Stimulated activated CD8-positive, alpha-beta memory T cell treated with anti-CD3 and anti-CD28 coated beads, Interleukin-2, amount 100 ng/mL, for 1 hour (primary cell): ENCODE measurements at places on chromosomes 13 and 19.

DNA sequence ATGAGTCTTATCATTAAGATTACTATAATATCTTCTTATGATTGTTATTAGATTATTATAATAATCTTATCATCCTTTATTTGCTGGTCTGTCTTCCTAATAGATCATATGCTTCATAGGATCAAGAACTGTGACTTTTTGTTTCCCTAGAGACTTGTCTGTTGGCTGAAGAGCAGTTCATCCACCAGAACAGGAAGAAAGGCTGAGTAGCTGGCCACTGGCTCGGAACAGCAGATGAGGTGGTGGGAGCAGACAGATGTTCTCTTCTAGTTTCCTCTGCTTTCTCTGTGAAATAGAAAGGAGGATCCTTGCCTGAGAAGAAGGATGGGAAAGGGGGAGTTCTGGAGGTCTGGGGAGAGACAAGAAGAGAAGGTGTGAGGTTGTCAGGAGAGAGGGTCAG is 120.0 kb downstream of the CCNA1 start:
- DNase-seq: no peak

DNA sequence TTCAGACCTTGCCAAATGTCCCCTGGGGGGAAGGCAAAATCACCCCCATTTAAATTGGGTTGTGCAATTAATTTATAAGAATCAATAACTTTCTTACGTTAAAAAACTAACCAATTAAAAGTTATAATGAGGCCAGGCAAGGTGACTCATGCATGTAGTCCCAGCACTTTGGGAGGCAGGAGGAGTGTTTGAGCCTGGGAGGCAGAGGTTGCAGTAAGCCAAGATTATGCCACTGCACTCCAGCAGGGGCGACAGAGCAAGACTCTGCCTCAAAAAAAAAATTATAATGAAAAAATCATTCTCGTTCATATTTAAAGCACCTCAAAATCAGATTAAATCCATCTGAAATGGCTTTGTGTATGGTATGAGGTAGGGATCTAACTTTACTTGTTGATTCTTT is 18.4 kb upstream of the SIGLEC14 start:
- DNase-seq: no peak

GRCh38 chr13:31674051-31674450 is 65.3 kb upstream of the RXFP2 start:
- DNase-seq: no peak

DNA sequence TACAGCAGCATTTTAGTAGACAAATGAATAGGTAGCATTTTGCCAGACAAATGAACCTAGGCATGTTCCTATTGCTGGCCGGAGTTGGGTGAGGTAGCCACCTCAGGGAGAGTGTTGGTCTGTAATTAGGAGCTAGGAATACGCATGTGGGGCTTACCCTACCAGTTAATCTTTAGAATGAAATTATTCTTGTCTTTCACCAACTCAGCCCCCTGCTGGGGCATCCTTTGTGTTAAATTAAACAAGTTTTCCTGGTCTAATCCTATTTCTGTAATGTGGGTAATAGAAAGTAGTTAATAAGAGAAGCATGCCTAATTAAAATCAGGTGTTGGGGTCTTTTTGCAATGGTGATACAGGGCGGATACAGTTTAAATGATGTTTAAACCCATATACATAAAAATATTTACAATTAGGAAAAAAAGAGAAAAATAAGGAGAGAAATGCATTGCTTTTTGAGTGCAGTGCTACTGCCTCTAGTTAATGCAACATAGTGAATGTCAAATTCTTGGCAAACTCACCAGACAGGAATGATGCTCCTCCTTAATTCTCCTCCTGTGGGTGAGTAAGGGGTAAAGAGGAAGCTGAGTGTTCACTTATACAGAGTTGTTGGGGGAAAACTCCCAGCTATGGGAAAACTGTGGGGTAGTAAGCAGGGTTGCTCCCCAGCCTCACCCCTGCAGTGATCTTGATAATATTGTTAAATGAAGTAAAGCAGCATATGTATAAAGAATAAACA is 276.4 kb upstream of the EDNRB start:
- no peak for DNase-seq

- peak; percentile 1 for DNase-seq
Observed at GRCh38 chr19:37007587-37008220, 70.5 kb upstream of the ZNF420 start.

- no peak for DNase-seq
Observed at GRCh38 chr19:33241091-33241529, 15.5 kb upstream of the SLC7A10 start.

GRCh38 chr13:63024458-63024857 is 1608.8 kb upstream of the PCDH20 start:
- no peak for DNase-seq

GRCh38 chr13:110062077-110062776 is 244.7 kb downstream of the COL4A1 start:
- DNase-seq: no peak

GRCh38 chr13:25085125-25085742 is 10.7 kb upstream of the PABPC3 start:
- DNase-seq: no peak

GRCh38 chr19:3323026-3323425 is 43.4 kb upstream of the NFIC start:
- no peak for DNase-seq

DNA sequence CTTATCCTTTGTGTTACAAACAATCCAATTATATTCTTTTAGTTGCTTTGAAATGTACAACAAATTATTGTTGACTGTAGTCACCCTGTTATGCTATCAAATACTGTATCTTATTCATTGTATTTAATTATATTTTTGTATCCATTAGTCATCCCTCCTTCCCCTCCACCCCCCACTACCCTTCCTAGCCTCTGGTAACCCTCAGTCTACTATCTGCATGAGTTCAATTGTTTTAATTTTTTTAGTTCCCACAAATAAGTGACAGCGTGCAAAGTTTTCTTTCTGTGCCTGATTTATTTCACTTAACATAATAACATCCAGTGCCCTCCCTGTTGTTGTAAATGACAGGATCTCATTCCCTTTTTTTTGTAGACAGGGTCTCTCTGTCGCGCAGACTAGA is 4.5 kb downstream of the SAE1 start:
- DNase-seq: no peak

DNA sequence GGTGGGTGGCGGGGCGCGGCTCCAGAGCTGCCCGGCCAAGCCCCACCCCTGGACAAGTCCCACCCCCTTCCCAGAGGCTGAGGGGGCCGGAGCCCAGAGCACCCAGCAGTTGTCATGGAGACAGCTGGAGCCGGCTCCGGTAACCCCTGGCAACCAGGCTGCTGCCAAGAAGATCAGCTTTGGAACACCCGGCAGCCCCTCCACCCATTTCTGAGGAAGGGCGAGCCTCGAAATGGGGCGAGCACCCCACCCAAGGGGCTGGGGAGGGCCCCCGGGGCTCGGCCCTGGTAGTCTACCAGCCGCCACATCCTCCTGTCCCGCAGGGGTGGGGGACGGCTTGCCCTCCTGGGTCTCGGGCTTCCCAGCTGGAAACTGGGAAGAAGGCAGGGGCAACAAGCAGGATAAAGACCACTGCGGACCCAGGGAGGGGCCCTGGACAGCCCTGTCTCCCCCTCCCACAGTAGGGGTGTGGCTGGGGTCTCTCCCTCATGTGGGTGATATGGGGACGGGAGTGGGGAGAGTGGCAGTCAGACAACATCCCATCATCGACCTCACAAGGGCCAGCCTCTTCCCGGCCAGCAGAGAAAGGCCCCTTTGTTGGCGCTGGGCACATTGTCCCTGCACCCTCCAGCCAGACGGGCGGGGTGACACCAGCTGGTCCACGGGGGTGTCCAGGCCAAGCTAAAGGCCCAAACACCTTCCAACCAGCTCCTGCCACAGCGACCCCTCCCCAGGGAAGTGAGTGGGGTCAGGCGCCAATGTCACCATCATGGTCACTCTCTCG is 1.5 kb downstream of the CERS1 start:
- DNase-seq: no peak

GRCh38 chr13:35714121-35714520 is 237.6 kb upstream of the MAB21L1 start:
- no peak for DNase-seq

GRCh38 chr19:866769-867300 is 7.4 kb downstream of the CFD start:
- no peak for DNase-seq

DNA sequence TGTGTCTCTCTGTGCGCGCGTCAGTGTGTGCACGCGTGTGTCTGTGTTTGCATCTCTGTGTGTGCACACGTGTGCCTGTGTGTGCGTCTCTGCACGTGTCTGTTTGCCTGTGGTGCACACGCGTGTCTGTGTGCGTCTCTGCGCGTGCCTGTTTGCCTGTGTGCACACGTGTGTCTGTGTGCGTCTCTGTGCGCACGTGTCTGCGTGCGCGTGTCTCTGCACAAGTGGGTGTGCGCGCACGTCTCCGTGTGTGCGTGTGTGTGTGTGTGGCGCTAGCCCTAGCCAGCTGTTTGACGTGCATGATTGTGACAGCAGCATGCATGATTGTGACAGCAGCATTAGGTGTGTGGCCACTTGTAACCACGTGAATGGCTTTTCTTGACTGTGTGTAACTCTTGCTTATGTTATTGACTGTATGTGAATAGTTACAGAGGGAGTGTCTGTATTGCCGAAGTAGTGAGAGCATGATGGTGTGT is 31.1 kb downstream of the ZNF146 start:
- DNase-seq: no peak

GRCh38 chr13:49248622-49249002 is 887 bp downstream of the CDADC1 start:
- DNase-seq: no peak

GRCh38 chr13:20544201-20544923 is 18.7 kb upstream of the CRYL1 start:
- DNase-seq: no peak

DNA sequence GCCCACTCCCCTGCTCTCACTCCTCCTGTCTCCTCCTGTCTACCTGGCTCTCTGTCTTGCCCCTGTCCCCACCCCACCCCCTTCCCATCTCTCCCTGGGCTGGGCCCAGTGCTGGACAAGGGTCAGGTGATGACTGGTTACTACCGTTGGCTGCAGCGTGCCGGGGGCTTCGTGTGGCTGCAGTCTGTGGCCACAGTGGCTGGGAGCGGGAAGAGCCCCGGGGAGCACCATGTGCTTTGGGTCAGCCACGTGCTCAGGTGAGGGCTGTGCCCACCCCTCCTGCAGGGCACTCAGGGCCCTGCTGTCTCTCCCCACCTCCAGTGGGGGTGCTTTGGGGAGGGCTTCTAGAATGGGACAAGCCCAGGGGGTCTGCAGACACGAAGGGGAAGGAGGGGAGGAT is 7.6 kb downstream of the TMEM160 start:
- no peak for DNase-seq

DNA sequence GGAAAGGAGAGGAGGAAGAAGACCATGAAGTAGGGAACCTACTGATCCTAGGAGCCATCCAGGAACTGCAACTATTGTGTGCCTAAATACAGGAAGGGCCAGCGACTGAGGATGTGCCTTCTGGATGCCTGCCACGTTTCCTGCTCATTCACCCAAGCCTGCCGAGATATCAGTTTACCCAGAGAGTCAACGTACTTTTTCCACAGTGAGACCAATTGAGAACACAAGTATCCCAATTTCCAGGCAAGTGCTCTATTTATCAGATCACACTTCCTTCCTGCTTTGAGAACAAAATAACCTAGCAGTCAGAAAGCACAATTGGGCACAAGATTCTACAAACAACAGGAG is 122.4 kb downstream of the AKAP11 start:
- DNase-seq: no peak

DNA sequence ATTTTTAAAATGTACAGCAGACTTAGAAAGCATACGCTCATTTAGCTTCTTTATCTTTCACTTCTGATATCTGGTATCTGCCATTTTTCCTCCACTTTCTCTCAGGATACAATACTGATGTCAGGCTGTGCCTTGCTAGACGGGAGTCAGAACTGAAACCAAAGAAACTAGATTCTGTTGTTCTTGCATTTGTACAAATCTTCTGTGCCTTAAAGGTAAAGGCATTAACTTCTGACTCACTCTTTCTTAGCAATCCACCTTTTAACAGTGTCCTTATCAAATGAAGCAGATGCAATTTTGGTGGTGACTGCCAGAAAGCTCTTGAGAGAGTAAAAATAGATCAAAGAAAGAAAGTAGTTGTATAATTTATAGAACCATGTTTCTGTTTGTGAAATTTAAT is 370.4 kb downstream of the PCDH20 start:
- no peak for DNase-seq

- no peak for DNase-seq
Observed at GRCh38 chr13:51246418-51247277, 24.4 kb downstream of the FAM124A start.

DNA sequence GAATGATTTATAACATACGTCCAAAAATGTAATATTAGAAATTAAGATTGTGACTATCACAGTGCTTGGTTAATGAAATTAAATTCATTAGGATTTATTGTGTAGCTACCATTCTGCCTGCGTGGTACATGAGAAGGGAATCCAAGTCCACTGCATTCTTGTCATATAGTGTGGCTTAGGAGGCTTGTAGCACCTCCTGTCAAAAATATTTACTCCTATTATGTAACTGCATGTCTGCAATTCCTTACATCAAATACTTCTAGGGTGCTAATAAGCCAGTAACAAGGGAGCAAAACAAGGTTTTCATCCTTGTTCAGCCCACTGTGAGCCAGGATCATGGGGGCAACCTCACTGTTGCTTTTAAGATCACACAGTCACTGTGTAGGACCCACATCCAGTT is 199.0 kb downstream of the SLC7A1 start:
- no peak for DNase-seq

DNA sequence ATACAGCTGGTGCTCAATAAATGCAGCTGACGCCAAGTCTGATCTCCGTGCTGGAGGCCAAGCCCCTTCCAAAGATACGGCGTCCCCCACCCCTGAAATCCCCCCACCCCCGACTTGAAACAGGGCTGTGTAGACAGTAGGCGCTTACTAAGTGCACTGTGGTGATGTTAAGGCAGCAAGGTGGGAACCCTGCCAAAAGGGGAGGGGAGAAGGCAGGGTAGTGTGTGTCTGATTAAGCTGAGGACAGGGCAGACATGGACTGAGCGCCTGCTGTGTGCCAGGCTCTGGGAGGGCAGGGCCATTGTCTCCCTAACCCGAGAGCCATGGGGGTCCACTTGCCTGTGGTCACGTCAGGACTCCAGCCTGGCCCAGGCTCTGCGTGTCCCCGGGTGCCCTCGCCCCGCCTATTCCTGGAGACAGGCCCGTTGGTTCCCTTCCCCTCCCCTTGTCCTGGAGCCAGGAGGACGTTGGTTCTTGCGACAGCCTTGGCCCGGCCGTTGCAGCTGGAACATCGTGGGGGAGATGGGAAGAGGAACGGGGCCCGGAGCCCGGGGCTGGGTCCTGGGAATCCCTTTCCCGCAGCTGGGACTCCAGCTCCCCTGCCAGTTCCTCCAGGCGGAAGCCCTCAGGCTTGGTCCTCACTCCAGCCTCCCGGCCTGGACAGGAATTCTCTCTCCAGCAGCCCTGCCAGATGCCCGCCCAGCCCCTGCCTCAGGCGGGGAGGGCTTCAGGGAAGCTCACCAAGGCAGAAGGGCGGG is 1.7 kb upstream of the ELANE start:
- DNase-seq: no peak

GRCh38 chr19:604355-604754 is 14.7 kb downstream of the HCN2 start:
- no peak for DNase-seq

GRCh38 chr13:46389457-46390451 is 2.7 kb upstream of the RUBCNL start:
- DNase-seq: no peak

- no peak for DNase-seq
Observed at GRCh38 chr13:26494571-26495195, 62.8 kb upstream of the WASF3 start.

GRCh38 chr13:20303636-20304035 is 71.5 kb upstream of the GJB6 start:
- DNase-seq: no peak
